Erythroblast (primary cell): ENCODE measurements at places on chromosomes 11 and 22.

- peak; percentile 84 for DNase-seq
Observed at GRCh38 chr11:3123761-3124733, 41.1 kb downstream of the OSBPL5 start.

DNA sequence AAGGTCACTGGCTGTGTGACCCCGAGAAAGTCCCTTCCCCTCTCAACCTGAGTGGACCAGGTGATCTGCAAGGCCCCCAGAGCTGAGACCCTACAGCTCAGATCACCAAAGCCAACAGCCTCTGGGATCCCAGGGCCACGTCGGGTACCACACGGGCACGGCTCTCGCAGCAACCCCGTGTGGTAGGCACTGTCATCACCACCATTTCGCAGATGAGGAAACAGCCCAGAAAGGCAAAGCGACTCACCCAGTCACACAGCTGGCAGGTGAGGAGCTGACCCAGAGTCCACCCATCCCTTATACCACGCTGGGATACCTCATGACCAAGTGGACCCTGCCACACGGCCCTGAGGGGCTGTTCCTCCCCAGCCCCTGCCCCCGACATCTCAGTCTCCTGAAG is 2.8 kb downstream of the ATP5MGL start:
- DNase-seq: no peak

DNA sequence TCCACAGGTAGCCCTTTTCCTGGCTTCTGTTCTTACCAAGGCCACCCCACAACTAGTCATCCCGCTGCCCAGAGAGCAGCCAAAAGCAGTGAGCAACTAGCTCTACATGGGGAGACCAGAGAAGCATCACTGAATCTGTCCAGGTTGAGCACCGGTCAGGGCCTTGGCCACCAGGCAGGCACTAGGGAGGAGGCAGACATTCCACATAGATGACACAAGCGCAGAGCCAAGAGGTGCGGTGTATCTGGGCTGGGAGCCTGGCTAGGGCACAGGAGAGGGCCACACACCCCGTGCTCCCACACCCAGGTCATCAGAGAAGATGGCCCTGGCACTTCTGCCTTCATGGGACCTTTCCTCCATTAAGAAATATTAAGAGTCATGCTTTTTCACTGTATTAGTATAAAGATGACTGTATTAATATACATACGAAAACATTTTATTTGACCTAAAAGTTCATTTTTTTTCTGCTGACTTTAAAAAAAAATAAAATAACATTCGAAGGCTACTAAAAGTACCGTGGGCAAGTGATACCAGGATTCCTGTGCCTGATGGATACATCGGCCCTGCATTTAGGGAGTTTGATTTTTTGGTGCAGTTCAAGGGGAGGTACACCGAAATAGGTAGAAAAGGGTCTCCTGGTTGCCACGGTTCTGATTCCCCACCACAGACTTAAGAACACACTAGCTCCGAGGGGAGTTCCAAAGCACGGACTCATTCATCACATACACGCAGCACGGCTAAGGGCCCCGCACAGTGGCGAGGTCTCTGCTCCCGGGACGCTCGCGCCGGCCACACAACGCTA is 1.2 kb downstream of the DGCR2 start:
- peak; percentile 29 for DNase-seq

DNA sequence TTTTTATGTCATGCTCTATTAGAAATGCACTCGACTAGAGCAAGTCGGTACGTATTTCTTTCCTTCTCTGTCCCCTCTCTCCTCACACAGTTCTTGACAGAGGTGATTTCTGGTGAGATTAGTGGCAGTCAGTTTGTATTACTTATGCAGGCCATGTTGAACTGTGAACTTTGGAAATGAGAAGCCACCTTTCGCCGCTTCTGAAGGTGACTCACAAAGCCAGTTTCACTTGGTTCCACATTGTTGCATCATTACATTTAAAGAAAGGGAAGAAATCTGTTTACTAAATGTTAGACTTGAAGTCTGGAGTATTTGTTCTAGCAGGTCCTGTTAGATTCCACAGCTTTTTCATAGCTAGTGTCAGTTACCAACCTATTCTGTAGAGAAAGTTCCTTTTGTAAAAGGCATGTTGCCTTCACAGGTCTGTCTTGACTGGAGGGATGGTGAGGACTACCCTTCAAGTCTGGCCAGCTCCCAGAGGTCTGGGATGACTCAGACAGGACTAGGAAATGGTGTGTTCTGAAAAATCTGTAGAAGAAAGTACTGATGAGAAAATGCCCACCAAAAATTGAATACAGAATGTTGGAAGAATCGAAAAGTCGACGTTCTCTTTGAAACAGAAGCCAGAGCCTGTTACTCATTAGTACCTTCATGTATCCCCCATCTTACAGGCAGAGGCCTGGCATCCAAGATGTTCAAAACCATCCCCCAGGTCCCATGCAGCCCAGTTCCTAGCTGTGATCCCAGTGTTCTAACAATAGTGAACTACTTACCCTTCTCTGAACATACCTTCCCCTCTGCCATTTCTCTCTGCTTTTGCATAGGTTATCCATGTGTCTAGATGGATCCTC is 181.4 kb downstream of the DBX1 start:
- no peak for DNase-seq

DNA sequence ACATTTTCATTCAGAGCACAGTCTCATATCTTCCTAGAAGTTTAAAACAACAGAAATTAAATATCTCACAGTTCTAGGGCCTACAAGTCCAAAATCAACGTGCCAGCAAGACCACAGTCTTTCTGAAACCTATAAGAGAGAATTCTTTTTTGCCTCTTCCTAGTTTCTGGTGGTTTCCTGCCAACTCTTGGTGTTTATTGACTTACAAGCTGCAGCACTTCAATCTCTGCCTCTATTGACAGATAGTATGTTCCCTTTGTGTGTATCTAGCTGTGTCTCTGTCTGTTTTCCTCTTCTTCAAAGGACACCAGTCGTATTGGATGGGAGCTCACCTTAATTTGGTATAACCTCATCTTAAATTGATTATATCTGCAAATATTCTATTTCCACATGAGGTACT is 347.5 kb downstream of the DCDC1 start:
- DNase-seq: no peak

- DNase-seq: no peak
Observed at GRCh38 chr22:28116219-28116673, 197.2 kb upstream of the PITPNB start.

- no peak for DNase-seq
Observed at GRCh38 chr22:44600207-44600785, 101.7 kb upstream of the PRR5 start.

DNA sequence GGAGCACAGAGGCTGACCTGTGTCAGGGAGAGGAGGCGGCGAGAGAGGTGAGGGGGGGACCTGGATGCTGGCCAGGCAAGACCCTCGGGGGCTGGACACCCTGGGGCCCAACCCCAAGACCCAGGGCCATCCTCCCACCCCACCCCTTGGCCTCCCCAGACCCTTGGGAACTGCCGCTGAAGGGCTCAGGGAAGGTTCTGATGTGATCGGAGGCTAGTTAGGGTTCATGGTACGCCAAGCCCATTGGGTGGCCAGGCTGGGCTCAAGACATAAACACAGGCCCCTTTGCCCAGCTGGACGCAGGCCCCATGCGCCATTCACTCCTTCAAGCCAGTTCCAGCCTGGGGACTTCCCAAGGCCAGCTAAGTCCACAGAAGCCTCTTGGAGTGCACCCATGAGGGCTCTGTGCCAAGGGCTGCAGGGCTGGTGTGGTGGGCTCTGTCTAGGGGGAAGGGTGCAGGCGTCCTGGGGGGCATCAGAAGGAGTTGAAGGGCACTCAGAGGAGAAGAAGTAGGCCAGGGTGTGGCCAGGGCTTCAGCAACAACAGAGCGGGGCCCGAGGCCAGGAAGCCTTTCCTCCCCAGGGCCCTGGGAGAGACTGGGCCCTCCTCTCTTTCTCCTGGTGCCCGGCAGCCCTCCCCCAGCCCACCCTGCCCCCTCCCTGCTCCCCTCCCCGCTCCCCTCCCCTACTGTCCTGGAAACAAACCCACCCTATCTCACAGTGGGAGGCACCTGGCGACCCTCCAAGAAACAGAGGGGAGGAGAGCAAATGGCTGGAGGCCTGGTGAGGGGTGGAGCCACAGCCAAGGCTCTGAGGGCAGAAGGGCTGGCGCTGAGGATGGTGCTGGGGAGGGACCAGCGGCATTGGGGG is 12.9 kb downstream of the TSPAN32 start:
- DNase-seq: peak; percentile 80

GRCh38 chr22:23752090-23752691 is 1.3 kb upstream of the ZNF70 start:
- DNase-seq: no peak

DNA sequence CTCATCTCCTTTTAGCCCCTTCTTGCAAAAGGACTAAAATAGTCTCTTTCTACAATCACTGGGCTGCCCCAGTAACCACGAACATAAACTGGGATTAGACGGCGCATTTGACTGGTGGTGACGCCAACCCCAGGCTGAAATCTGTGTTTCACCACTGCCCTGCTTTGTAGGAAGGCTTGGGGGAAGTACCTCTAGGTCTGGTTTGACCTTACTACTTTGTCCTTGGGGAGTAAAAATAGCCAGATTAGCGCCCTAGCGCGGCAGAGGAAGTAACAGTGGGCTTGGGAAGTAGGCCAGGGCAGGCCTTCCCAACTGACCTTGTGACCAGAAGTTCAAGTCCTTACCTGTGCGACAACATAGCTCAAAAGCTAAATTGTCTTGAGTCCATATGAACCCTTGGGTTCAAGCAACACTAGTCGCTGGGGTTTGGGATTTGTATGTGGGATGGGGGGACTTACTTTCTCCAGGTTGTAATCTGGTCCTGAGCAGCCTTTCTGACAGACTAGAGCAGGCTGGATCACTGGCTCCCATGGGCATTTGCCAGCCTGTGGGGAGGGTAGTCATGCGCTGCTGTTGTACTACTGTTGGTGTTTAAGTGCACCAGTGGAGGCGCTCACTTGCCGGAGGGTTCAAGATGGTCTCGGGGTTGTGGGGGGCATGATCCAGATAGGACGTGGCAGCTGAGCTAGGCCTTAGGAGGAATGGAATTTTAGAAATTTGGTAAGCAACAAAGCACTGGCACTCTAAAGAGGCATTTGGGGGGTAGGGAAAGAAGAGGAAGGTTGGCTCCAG is 953 bp upstream of the PACS1 start:
- peak; percentile 45 for DNase-seq

DNA sequence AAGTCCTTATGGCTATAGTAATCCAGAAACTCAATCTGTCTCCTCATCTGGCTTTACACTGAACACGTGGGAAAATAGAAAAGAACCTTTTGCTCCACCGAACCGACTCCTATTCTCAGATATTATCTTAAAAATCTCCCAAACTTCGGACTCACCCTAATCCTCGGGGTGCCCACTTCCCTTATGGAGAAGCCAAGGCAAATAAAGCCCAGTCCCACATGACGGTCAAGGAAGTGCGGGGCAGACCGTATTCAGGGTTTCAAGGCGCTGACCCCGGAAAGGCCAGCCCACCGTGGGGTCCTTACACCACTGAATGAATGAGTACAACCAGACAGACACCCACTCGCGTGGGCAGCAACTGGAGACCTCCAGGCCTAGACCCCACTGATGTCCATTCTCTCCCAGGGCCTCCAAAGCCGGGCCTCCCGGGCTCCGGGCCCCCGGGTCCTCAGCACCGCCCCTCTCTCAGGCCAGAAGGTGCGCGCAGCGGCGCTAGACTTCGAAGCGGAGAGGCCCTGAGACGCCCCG is 489 bp downstream of the NUP98 start:
- no peak for DNase-seq

DNA sequence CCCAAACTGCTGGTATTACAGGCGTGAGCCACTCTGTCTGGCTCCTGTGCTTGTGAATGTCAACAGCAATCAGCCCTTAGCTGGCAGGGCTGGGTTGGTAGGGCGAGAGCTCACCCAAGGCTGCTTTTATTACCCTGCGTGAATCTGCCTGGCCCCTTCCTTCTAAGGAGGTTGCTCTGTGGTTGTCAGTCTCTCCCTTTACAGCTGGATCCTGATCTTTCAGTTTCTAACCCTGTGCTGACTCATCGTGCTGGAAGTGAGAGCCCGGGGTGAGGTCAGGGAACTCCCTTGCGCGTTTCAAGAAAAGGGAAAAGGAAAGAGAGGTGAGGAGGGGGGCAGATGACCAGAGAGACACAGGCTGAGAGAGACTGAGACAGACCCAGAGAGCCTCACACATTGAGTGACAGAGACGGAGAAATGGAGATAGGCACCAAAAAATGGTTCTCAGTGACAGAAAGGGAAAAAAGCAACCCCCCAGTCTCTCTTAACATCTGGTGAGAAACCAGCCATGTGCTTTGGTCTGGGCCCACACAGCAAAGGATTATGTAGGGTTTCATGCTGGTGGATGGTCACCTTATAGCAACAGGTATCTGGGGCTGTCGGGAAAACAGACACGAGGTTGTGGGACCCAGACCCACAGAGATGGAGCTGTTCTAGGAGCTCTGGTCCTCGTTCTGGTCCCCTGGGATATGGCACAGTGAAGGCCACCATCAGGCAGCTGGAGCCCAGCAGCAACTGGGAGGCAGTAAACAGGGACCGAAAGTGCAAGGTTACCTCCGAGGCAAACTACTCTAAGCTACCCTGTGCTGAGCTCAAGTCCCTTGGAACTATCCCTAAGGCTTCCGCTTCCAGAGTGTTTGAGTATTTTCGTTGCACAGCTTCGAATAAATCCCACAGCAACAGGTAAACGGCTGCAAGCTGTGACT is 2.5 kb downstream of the TCN2 start:
- peak; percentile 88 for DNase-seq

DNA sequence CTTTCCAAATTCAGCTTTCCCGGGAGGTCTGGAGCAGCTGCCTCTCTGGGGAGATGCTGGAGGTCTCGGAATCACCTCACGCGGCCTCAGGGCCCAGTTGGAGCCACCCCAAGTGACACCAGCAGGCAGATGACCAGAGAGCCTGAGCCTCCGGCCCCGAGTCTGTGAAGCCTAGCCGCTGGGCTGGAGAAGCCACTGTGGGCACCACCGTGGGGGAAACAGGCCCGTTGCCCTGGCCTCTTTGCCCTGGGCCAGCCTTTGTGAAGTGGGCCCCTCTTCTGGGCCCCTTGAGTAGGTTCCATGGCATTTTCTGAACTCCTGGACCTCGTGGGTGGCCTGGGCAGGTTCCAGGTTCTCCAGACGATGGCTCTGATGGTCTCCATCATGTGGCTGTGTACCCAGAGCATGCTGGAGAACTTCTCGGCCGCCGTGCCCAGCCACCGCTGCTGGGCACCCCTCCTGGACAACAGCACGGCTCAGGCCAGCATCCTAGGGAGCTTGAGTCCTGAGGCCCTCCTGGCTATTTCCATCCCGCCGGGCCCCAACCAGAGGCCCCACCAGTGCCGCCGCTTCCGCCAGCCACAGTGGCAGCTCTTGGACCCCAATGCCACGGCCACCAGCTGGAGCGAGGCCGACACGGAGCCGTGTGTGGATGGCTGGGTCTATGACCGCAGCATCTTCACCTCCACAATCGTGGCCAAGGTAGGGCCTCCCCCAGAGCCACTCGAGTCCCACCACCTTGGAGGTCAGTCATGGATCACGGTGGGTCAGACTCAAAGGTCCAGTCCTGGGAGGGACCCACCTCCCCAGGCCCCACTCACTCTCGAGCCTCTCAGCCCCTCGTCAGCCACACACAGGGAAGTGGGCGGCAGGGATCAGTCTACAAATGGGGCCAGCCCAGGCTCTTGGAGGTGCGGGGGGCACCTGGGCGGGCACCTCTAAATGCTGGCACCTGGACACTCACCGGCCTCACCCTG is 525 bp downstream of the SLC22A12 start:
- no peak for DNase-seq

- no peak for DNase-seq
Observed at GRCh38 chr11:1908618-1909017, 10.9 kb upstream of the TNNT3 start.
